ENCODE measurements at places on chromosomes 1 and 21.

- DNase-seq, result no peak
These were observed 91.6 kb upstream of the KCNA3 start for GRCh38 chr1:110766336-110766647.

DNA sequence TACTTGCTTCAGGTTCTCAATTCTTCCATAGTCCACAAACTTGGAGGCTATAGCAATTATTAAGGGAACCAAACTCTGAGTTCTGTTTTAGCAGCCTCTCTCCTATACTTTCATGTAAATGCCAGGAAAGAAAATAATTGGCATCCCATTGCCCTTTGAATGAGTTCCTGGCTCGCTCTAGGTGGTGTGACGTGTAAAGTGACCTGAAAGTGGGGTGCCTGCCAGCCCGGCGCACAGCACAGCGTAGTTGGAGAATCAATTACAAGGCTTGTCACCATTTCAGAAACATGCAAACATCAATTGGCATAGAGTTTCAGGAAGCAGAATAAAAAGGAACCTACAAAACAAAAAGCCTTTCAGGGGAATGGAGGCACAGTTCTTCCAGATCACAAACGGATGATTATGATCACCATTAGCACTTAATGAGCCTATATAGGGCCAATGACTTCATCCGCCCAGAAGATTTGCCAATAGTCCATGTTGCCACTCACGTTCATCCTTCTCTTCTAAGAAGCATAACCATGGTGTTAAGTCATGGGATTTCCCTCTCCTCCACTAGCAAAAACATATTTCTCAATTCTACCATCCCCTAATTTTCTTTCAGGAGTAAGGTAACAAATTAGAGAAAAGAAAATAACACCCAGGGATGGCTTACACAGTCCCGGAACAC lies 354.6 kb upstream of the ADGRL2 start:
- DNase-seq, result no peak

GRCh38 chr1:116377541-116378529 lies 4.8 kb downstream of the ATP1A1 start:
- DNase-seq, result peak; percentile 16

- DNase-seq, result no peak
These were observed 41.8 kb upstream of the CAMTA1 start for GRCh38 chr1:6743189-6744101.

DNA sequence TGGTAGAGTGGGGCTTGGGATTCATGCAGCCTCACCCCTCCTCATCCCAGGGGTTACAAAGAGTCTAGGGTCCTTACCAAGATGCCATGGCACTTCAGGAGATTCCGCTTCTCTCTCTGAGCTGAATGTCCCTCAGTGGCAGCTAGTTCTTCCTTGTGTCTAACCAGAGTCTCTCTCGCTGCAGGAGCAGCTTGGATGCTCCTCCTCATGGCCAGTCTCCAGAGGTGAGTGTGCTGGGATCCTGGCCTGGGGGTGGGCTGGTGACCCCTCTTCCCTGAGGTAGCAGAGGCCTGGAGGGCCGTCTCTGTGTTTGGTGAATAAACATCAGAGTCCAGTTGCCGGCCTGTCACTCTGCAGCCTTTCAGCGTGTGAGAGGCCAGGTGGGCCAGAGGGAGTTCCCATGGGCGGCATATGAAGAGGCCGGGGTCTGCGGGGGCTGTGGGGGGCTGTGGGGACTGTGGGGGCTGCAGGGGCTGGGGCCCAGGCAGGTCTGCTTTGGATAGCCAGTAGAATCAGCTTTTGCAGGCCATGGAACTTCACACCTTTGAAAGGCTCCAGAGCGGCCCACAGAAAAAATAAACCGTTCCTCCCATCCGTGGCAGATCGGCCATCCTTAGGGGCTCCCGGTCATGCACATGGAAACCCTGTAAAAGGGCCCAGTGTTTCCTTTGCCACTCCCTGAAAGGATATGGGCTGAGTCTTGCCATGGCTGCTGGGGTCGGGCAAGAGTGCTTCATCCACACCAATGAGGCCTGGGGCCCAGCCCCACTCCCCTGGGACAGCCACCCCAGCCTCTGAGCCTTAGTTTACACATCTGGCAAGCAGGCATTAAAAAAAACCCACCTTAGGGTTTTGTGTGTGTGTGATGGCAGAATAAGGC lies 256.4 kb downstream of the FOXD2 start:
- no peak for DNase-seq

- no peak for DNase-seq
These were observed 313.9 kb downstream of the BARHL2 start for GRCh38 chr1:90402893-90403849.

DNA sequence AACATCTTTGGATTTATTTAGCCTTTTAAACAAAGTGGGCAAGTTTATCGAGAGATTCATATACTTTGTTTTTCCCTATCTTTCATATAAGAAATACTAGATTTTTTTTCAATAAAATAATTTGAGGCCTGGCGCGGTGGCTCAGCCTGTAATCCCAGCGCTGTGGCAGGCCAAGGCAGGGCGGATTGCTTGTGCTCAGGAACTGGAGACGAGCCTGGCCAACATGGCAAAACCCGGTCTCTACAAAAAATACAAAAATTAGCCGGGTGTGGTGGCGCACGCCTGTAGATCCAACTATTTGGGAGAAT lies 1.6 kb upstream of the CDC14A start:
- DNase-seq, result no peak

DNA sequence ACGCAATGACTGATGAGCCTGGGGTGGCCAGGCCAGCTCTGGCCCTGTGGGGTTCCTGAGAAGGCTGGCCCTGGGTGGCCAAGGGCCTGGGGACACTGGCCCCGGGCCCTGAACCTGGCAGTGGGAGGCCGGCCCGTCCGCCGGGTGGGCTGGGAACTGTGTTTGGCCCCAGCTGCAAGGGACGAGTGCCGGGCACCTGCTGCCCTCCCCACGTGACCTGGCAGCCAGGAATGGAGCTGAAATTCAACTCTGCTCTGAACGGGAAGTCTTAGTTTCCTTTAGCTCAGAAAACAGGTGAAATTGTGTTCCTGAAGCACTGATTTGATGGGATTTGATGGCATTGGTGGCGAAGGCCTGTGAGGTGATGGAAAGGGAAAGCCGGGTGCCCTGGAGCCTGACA lies 8.2 kb upstream of the TTLL10 start:
- no peak for DNase-seq

GRCh38 chr1:180343921-180344769 lies 114.1 kb downstream of the LHX4 start:
- no peak for DNase-seq

GRCh38 chr1:104868794-104869193 lies 1119.1 kb downstream of the AMY1C start:
- no peak for DNase-seq

- no peak for DNase-seq
These were observed 46.0 kb upstream of the OLIG2 start for GRCh38 chr21:32979598-32980268.

GRCh38 chr1:234583755-234584419 lies 26.1 kb downstream of the IRF2BP2 start:
- DNase-seq, result no peak

DNA sequence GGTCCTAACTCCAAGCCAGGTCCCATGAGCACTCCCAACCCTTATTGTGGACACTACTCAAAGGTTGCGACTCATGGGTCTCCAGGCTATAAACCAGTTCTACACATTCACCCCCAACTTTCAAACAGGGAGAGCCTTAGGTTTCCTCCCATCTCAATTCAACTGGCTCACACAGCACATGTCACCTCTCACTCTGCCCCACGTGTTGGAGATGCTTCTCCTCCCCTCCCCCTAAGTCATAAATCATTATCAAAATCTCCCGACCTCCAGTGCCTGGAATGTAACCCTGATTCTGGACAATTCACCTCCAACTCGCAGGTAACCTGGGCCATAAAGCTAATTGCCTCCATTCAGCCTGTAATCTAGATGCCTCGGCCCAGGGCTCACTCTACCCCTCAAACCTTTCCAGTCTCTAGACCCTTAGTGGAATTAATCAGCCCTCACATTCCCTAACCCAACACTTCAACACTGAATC lies 595 bp downstream of the AK2 start:
- DNase-seq, result no peak

DNA sequence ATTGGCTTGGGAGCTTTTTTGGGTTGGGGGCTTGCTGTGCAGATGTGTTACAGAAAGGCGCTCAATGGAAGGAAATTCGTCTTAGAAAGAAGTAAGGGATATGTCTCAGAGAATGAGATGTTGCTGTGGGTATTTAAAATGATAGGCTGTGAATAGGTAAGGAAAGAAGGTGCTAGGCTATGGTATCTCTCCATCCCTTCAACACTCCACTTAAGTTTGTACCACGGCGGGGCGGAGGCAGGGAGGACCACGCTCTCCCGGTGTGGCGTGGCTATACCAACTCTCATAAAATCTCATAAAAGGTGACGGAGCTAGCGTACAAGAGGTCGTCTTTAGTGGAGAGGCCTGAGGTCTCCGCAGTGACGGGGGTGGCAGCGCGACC lies 305 bp upstream of the RPS6KC1 start:
- no peak for DNase-seq

DNA sequence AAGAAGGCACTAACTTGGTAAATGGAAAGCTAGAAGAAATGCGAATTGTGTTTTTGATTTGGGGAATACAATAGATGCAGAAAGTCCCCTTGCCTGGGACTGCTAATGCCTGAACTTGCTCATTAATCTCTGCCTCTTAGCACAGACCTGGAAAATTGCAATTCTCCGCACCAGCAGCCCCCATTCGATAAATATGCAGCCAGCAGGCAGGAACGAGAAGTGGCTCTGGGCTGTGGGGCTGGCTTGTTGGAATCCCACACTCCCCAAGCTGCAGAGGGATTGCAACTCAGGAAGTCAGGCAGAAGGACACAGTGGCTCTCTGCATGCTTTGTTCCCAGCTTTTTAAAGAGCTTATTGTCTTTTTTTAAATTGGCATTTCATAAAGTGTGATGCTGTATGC lies 51.3 kb downstream of the PCP4 start:
- no peak for DNase-seq

GRCh38 chr21:32687643-32688345 lies 40.0 kb downstream of the SYNJ1 start:
- no peak for DNase-seq

DNA sequence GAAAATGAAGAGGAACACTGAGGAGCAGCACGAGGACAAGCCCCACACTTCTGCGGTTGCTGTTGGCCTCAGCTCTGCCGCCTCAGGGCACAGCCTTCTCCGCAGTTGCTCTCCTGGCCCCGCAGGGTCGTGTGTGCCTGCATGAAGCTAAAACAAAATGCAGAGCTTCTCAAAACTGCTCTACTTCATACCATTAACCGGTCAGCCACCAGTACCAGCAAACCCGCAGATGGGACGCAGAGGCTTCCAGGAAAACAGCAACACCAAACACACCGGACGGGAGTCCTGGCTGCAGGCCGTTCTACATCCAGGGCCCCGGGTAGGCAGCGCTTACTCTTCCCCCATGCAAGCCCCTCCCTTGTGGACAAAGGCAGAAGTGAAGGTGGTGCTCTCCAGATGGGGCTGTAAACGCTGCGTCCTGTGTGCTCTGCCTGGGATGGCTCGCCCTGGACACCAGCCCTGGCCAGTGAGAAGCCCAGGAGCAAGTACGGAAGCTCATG lies 7.1 kb upstream of the C1orf159 start:
- no peak for DNase-seq

DNA sequence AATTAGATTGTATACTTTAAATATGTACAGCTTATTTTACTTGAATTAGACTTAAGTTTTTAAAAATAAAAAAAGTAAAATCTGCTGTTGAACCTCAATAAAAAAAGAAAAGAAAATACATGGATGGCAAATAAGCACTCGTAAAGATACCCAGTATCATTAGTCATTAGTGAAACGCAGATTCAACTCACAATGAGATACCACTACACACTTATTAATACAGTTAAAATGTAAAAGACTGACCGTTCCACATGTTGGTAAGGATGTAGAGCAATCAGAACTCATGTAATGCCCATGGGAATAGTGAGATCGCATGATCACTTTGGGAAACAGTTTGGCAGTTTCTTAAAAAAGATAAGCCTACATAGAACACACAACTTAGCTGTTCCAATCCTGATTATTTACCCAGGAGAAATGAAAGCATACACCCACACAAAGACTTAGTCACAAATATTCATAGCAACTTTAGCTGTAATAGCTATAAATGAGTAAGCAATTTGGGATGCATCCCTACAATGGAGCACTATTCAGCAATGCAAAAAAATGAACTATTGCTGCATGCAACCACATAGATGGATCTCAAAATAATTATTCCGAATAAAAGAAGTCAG lies 7.3 kb downstream of the SH2D1B start:
- no peak for DNase-seq

DNA sequence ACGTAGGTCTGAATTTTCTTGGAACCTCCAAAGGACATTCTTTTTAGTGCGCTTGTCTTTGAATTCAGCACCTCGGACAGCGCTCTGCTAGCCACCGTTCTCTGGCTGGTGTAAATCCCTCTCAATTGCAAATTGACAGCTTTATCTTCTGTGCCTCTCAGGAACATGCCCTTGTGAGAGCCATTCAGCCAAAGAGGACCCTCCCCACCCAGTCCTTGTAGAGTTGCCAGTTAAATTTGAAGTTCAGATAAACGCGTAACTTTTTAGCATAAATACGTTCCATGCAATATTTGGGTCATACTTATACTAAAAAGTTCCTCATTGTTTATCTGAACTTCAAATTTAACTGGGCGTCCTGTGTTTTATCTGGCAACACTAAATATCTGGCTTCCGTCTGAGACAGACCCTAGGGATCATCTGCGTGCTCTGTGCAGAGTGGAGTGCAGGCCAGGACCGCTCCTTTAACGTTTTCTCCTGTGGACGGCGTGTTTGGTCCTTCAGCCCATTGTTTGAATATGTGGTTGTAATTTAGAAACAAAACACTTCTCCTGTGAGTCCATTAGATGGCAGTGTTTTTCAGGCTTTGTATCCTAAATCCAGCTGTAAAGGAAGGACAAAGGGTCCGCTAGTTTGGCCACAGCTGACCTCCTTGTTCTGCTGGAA lies 7.0 kb downstream of the KCNAB2 start:
- peak; percentile 51 for DNase-seq

DNA sequence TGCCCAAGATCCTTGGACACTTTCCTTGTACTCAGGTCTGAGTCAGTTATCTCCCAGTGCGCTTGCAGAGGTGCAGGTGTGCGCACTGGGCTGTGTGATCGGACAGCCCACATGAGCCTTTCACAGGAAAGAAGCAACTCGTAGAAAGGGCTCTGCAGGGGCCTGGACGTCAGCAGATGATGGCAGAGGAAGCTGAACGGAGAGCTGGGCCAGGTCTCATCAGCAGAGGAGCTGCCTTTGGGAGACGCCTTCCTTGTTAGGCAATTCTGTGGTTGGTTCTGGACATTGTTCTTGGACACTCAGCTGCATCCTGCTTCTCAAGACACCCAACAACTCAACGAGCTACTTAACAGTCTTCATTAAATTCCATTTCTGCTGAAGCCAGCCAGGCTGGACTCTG lies 7.5 kb upstream of the PROK1 start:
- no peak for DNase-seq

- DNase-seq, result no peak
These were observed 3.9 kb downstream of the PLA2G2D start for GRCh38 chr1:20115479-20115878.

- no peak for DNase-seq
These were observed 77.5 kb upstream of the DNAJC6 start for GRCh38 chr1:65231718-65232330.
